CD4-positive, alpha-beta T cell treated with Interleukin-12 subunit alpha and Interleukin-12 subunit beta, for 1 hour (primary cell): ENCODE measurements at places on chromosomes 1 and 21.
A peak's percentile ranks its signal among the peaks of the same experiment; 100 is the strongest.

DNA sequence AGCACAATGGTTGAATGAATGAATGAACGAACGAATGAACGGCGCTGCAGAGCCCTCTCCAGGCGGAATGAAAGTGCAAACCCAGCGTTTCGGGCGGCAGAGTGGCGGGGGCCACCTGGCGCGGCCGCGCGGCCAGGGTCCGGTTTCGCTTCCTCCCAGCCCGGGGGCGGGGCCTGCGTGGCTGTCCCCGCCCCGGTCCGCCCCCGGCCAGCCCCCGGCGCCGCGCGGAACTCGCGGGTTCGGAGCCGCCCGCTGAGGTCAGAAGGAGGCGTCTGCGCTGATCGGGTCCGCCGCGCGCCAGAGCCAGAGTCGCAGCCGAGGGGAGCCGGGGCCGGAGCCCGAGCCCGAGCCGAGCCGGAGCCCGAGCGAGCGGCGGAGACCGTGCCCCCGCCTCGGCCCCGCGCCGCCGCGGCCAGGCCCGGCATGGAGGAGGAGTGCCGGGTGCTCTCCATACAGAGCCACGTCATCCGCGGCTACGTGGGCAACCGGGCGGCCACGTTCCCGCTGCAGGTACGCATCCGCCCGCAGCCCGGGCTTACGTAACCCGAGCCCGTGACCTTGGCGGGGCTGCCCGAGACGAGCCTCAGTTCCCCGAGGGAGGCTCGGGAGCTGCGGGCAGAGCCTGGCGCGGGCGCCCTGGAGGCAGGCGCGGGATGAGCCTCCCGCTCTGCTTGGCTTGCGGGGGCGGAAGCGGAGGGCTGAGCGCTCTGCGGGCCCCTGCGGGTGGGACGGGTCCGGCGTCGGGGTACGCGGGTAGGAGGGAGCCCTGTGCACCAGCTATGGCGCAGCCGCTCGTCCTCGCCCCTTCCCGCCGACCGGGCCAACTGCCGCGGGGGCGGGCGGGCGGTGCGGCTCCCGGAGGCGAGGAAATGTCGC, at the start of gene PDXK:
TSS of gene PDXK (plus strand) at position 258 of the 876 bp plus-strand sequence. CDS start at position 424, 166 bp downstream.
- peak; percentile 79 for DNase-seq

- no peak for DNase-seq
Observed at GRCh38 chr1:165490175-165490574, 45.2 kb upstream of the RXRG start.

DNA sequence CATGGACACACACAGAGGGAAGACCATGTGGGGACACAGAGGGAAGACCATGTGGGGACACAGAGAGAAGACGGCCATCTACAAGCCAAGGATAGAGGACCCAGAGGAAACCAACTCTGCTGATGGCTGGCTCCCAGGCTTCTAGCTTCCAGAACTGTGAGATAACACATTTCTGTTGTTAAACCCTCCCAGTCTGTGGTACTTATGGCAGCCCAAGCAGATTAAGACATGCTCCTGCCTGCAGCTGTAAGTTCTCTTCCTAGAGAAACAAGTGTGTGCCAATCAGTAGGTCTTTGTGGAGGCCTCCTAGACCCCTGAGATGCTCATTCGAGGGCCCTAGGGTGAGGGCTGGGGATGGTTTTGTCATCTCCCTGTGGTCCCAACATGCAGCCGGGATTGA, 2.7 kb downstream of the AGT start:
- no peak for DNase-seq

DNA sequence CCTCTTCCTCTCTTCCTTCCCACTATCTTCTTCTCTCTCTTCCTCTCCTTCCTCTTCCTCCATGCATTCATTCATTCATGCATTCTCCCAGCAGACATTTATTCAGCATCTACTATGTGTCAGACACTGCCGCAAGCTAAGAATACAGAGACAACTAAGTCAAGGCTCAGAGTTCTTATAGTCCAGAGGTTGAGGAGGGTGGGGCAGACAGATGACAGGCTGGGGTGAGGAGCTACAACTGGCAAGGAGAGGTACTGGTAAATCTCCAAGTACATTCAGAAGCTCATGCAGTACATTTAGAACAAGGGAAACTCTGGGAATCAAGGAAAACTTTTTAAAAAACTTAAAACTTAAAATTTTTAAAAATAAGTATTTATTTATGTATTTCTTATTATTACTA, 56.4 kb upstream of the FMOD start:
- no peak for DNase-seq

DNA sequence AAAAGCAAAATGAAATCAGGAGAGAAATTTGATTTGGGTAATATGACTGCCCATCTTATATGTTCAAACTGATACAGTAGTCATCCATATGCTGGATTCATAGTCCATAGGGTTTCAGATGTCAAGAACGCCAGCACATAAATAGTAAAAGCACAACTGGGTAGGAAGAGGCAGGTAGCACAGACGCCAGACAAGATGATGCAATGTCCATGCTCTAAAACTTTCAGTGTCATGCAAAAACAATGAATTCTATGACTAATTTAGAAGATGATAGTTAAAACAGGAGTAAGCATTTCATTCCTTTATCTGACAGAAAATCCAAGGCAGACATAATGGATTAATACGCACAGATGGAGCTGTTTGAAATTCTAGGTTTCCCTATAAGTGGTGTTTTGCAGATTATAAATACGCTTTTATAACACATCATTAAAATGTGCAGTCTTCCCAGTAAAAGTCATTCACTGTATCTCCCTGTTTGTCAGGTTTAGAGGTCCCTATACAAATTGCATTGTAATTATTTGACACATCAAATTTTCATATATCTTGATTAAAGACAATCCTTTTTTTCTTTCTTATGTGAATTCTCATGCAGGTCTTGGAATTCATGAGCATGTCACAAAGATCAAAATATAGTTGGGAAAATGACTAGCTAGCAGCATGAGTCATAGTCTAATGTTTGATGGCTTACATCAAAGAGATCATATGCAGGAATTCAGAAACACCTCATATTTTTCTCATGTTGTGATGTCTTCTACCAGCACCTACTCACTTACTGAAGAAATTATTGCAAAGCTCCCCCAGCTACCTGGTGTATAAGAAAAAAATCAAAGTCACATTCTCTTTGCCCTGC, 139.9 kb downstream of the DSCAM start:
- DNase-seq: no peak

- peak; percentile 93 for DNase-seq
Observed at GRCh38 chr1:70410604-70411359, at the start of gene CTH. Gene CTH (plus strand): TSS chr1:70411268. CDS start chr1:70411416, 148 bp downstream.

GRCh38 chr1:39866767-39867166, 16.5 kb downstream of the TRIT1 start:
- DNase-seq: no peak

- DNase-seq: no peak
Observed at GRCh38 chr1:191240925-191241324, 763.3 kb upstream of the BRINP3 start.

- DNase-seq: peak; percentile 66
Observed at GRCh38 chr1:89125913-89126580, at the start of gene GBP2. Gene GBP2 (minus strand): TSS chr1:89126114. CDS start chr1:89121966, 4,148 bp downstream.

GRCh38 chr1:176682830-176683535, 220.0 kb downstream of the PAPPA2 start:
- no peak for DNase-seq

GRCh38 chr1:113540335-113540734, 150.0 kb downstream of the MAGI3 start:
- no peak for DNase-seq

GRCh38 chr1:3018576-3018975, 2.7 kb upstream of the ACTRT2 start:
- no peak for DNase-seq

GRCh38 chr21:46219591-46220239, 8.9 kb downstream of the LSS start:
- no peak for DNase-seq

GRCh38 chr1:160550572-160551034, 27.5 kb upstream of the SLAMF6 start:
- peak; percentile 68 for DNase-seq

DNA sequence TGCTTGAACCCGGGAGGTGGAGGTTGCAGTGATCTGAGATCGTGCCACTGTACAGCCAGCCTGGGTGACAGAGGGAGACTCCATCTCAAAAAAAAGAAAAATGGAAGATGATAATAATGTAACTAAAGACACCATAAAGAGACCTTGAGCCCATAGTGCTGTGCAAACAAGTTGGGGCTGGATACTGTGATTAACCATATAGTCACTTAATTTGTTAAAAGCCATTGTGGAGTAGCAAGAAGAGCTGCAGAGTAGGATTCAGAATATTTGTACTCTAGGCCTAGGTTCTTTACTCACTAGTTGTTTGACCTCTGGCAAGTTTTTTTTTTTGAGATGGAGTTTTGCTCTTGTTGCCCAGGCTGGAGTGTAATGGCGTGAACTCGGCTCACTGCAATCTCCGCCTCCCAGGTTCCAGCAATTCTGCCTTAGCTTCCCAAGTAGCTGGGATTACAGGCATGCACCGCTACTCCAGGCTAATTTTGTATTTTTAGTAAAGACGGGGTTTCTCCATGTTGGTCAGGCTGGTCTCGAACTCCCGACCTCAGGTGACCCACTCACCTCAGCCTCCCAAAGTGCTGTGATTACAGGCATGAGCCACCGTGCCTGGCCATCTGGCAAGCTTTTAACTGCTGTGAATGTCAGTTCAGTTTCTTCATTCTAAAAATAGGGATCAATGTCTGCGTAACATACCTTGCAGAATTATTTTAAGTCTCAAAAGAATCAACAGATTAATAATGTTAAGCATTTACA, 12.8 kb downstream of the CAP1 start:
- DNase-seq: no peak

GRCh38 chr21:37454869-37455503, 88.4 kb downstream of the DYRK1A start:
- no peak for DNase-seq

GRCh38 chr1:161227196-161227871, 1.5 kb downstream of the TOMM40L start:
- DNase-seq: peak; percentile 88

GRCh38 chr21:25080141-25080540, 527.1 kb downstream of the MRPL39 start:
- DNase-seq: no peak

DNA sequence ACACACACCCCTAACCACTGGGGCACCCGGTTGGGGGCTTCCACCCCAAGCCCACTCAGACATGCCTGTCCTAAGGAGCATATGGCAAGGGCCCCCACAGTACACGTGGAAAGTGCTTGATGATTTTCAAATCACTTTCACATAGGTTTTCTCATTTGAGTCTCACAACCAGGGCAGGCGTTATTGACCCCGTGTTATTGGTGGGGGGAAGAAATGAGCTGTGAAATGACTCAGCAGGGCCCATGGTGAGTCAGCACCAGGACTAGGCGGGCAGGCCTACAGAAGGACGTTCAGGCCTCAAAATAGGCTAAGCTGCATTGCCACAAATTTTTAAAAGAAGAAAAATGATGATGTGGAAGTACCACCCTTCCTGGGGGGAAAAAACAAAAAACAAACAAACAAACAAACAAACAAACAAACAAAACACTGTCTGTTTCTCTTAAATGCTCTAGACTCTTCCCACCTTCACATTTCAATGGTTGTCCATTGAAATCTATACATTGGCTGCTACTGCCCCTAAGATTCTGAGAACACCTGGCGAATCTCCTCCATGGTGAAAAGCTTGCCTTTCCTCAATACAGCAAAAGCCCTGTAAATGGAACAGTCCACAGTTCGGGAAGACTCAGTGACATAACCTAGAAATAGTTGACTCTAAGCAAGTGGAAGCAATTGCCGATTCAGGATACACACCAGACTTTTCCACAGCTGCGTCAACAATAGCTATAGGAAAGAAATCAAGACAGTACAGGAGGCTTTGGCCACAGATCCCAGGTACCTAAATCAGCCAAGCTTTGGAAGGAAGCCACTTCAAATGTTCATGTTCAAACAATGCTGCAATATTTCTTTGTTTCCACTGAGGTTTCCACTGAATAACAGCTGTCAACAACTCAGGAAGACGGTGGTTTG, 234.7 kb downstream of the TOMM20 start:
- DNase-seq: no peak

DNA sequence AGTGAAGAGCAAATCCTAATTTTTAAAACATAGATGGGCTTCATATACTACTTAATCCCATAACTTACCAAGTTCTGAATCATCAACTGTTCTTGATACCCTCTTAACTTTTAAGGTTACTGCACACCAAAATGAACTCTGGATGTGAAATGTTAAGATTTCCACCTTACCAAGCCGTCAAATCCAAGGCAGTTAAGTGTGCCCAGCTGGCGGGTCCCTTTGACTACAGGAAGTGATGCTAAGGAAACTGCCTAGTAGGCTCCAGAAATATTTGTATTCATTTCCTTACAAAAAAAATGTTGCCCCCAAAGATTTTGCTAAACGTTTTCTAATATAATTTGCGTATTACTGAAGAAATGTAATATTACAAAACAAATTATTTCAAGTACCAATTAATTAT, 10.7 kb downstream of the NRIP1 start:
- DNase-seq: no peak

DNA sequence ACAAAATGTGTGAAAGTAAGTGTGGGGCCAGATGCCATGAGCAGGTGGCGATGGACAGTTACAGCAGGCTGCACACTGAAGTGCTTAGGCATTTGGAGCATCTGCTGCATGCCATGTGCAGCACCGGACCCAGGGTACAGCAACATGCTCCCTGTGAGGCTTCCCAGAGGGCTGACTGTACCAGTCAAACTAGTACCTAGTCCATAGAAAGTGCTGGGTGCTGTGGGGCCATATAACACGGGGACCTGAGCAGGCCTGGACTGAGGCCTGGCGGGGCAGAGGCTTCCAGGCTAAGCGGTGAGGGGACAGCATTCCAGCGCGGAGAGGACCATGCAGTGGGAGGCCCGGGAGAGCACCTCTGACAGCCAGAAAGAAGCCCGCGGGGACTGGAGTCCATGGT, 29.9 kb upstream of the PKP1 start:
- DNase-seq: no peak

- DNase-seq: no peak
Observed at GRCh38 chr1:220084460-220084859, 5.1 kb downstream of the BPNT1 start.

DNA sequence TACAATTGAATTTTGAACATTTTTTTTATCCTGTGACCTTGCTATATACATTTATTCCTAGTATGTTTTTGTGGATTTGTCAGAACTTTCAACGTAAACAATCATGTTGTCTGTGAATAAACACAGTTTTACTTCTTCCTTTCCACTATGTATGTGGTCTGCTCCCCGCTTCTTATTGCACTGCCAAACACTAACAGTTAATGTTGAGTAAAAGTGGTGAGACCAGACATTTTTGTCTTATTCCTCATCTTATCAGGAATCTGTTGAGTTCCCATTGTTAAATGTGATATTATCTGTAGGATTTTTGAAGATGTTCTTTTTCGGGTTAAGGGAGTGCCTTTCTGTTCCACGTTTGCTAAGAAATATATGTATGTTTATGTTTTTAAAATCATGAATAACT, 45.9 kb downstream of the CAMSAP2 start:
- no peak for DNase-seq

- no peak for DNase-seq
Observed at GRCh38 chr1:86636898-86637297, 67.5 kb upstream of the SH3GLB1 start.

- no peak for DNase-seq
Observed at GRCh38 chr1:108059945-108060344, 95.0 kb upstream of the VAV3 start.

- peak; percentile 44 for DNase-seq
Observed at GRCh38 chr1:193185901-193186731, at the start of gene B3GALT2. Gene B3GALT2 (minus strand): TSS chr1:193186613. CDS start chr1:193181562, 5,051 bp downstream.

- no peak for DNase-seq
Observed at GRCh38 chr21:45865106-45865835, 116.3 kb upstream of the COL6A1 start.

GRCh38 chr1:231108516-231109302, 53.1 kb upstream of the TRIM67 start:
- DNase-seq: no peak
